Stimulated activated CD4-positive, alpha-beta T cell treated with anti-CD3 and anti-CD28 coated beads, Interleukin-4, amount 100 ng/mL, for 48 hours (primary cell): ENCODE measurements at places on chromosomes 2 and 18.

GRCh38 chr2:191607096-191607495, 70.8 kb upstream of the NABP1 start:
- DNase-seq: no peak

DNA sequence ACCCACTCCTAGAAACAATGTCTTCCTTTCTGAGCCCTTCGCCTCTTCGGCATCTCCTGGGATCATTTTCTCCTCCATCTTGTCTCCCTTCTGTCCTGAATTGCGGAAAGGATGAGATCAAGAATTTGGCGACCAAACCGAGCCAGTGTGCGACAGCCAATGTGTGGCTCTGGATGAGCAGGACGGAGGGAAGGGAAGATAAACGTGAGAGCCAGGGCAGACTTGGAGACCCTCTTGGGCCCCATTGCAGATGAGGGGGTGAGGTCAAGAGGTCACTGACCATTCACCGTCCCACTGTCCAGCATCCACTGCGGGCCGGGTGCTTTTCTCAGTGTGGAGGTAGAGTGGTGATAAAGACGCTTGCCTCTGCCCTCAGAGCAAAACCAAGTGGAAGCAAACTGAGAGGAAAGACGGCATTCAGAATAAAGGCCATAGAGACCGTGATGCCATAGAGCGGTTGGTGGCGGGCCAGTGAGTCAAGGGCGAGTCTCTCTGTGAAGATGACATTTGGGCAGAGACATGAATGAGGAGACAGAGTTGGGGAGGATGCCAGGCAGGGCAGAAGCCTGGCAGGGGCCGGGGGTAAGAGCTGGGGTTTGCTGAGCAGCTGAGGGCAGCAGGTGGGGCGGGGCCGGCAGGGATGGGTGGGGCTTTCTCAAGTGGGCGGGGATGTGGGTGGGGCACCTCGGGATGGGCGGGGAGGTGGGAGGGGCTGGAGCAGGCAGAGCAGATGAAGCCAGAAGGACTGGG, 55.6 kb downstream of the ACAA2 start:
- DNase-seq: peak; percentile 6

DNA sequence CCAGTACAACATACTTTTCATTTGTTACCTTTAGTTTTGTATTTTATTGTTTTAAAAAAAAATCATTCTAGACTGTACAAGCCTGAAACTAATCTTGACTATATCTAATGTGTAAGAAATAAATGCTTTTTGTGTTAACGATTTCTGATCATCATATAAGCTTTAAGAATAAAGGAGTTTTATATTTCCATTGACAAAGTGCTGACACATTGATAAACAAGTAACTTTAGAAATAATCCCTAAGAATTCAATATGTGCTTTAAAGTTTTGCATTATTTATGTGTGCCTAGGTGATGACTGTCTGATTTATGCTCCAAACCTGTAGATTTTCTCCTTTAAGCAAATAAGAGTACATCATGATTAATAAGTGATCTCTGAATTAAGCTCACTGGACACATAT, 247.2 kb upstream of the BOD1L2 start:
- no peak for DNase-seq

- DNase-seq: no peak
Observed at GRCh38 chr2:163909411-163910080, 173.7 kb upstream of the FIGN start.

GRCh38 chr2:240168041-240168440, 27.6 kb upstream of the OTOS start:
- no peak for DNase-seq

GRCh38 chr2:75381032-75381431, 179.7 kb downstream of the EVA1A start:
- DNase-seq: no peak

GRCh38 chr18:26546875-26547645, 1.3 kb downstream of the KCTD1 start:
- DNase-seq: no peak

- no peak for DNase-seq
Observed at GRCh38 chr18:36665952-36666351, 162.8 kb downstream of the TPGS2 start.

- no peak for DNase-seq
Observed at GRCh38 chr2:237725661-237726060, 72.9 kb upstream of the RBM44 start.

DNA sequence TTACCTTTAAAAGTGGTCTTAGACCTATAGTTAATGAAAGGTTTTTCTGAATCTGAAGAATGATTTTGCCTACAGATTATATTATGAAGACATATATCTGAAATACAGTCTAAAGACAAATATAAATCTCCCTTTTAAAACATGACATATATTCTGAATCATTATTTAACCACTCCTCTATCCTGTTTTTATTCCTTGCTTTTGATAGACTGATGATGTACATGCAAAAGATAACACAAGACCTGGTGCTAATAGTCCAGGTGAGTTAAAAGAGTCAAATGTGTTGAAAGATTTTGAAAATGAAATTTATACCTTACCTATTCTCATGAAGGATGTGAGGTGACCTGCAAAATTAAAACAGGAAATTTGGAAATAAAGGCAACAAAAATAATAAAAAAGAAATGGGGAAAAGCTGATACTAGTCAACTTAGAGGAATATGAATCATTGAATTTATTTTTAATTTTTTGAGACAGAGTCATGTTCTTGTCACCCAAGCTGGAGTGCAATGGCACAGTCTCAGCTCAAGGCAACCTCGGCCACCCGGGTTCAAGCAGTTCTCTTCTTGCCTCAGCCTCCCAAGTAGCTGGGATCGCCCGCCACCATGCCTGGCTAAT, 29.3 kb downstream of the DDX1 start:
- no peak for DNase-seq

GRCh38 chr18:63820694-63821093, 45.5 kb downstream of the SERPINB7 start:
- no peak for DNase-seq

GRCh38 chr18:48649231-48649630, 110.4 kb downstream of the CTIF start:
- no peak for DNase-seq

DNA sequence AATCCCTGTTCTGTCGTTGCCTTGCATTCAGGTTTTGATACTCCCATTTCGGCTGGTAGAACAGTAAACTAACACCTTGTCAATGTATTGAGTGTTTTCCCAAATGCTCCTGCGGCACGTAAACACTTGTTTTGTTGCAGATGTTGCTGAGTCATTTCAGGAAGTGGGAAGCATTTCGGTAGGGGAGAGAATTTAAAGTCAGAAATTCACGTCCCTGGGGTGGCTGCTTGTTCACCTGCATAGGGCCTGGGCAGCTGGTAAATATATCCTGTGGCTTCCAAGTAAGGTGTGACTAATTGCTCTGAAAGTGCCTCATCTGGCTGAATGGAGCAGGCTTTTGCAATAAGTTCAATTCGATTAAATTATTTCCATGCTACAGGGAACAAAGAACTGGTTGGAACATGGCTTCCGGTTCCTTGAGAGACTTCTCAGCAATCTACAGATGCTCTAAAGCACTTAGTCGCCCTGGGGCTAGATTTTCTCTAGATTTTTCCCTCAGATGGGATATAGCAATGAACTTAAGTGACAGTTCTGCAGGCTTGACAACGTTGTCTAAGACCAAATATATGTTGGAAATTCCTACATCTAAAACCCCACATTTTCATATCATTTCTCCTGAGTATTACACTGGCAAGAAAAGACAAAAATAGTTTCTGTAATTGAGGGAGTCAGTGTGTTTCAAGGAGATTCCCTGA, 5.2 kb downstream of the GALR1 start:
- no peak for DNase-seq

DNA sequence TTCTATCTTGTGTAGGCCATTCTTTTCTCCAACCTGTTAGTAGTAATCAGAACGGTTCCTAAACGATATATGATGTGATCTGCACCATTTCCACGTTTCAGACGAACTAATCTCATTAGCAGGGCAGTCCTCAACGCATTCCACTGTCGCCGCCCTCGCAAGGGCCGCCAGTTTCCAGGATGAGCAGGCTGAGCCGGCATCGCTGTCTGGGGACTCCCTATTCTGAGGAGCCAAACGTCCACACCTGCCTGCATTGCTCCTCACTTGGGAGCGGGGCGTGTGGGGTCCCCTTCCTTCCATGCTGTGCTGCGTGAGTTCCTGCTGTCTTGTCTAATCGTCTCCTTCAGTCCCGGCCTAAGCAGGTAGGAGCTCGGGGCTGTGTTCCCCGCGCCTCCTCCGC, 76.6 kb downstream of the PSMG2 start:
- no peak for DNase-seq
